ENCODE measurements at places on chromosomes 1 and 21. TPM values are rescaled to one million over a fixed set of nuclear protein-coding genes. Genes with fewer than 3 reads are reported as not detected.

LINGO4 gene
- 1.6 TPM for total RNA-seq

ITLN2 gene
- not detected for total RNA-seq

SIM2 gene
- not detected for total RNA-seq

NTMT2 gene
- not detected for total RNA-seq

GNL2 gene
- total RNA-seq, result 59.9 TPM

HPDL gene
- 0.21 TPM for total RNA-seq

- DNase-seq, result no peak
These were observed 2.4 kb upstream of the NFIA start for GRCh38 chr1:61079898-61080336.

DNA sequence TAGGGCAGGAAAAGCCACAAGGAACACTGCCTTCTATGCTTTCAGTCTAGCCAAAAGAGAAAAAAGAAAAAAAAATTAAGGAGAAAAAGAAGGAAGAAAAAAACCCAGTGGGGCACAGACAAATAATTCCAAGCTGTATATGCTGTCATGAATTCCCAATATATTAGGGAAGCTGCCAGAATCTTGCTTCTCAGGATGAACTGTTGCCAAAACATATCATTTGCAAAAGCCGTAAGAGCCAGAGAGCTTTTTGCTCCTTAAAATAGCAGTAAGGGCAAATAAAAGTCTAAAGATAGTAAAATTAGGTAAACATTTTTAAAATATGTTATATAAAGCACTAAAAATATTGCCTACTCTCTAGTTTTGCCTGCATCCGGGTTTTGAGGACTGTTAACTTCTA, 52.1 kb downstream of the PGM1 start:
- DNase-seq, result no peak

DNA sequence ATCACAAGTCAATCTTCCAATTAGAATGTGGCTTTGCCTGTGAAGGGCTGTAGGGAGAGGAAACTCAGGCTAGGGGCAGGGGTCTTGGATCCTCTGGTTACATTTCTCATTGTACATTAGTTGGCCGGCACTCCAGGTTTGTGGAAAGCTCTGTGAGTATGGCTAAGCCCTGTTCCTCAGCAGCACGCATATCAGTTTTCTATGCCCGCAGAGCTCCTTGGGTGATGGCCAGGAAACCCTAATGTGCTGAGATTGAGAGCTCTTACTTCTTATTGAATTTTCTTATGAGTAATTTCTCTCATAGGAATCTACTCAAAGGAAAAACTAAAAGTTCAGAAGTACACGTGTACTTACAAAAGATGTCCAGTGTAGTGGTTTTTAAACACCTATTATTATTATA, 30.7 kb upstream of the STMN1 start:
- DNase-seq, result no peak

DNA sequence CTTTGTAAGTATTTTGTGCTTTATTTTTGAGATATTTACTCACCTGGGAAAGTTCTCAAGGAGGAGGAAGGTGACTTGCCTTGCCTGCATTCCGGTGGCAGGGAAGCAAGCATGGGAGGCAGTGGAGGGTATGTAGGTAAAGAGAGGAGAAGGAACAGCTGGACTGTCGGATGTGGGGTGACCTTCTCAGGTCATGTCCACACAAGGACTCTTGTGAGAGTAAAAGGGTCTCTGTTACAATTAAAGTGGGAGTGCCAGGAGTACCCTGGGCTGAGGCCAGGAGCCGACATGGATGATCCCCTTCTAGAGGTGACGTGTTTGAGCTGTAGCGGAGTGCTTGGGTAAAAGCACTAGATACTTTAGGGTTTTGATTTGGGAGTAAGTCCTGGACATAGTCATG, 25.0 kb downstream of the UBE4B start:
- no peak for DNase-seq

DNA sequence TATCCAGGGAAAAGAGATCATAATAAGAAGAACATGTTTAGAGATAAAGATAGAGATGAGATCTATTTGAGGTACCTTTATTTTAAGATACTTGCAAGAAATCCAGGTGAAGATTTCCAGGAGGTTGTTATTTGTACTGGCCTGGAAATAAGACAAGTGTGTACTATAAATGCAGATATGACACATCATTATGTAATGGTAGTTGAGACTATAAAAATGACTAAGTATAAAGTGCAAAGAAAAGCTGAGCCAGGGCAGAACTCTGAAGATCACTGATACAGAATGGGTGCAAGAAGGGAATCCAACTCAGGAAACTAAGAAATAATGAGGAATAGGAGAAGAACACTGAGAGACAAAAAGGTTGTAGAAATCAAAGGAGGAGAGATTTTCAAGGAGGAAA, 378.2 kb upstream of the PBX1 start:
- DNase-seq, result no peak

GRCh38 chr1:71224741-71225377, 144.0 kb upstream of the ZRANB2 start:
- no peak for DNase-seq

GRCh38 chr1:29388170-29388569, 151.8 kb downstream of the PTPRU start:
- no peak for DNase-seq

DNA sequence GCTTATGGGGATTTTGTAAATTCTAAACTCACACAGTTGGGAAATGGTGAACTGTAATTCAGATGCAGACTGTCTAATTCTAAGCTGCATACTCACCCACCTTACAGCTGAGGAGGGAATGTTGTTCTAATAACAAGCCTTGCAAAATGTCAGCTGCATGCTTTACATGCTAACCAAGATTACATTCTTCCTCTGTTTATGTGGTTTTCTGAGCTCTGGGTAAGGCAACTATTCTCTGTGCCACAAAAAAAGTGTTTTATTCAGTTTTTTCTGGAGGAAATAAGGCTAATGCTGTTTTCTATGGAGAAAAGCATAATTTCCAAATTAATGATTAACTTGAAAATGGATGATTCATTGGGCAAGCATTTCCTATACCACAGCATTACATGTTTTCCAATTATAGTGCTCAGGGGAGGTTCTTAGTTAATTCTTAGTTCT, 64.9 kb downstream of the RGS13 start:
- no peak for DNase-seq

GRCh38 chr1:243496187-243496646, 240.4 kb downstream of the SDCCAG8 start:
- no peak for DNase-seq

DNA sequence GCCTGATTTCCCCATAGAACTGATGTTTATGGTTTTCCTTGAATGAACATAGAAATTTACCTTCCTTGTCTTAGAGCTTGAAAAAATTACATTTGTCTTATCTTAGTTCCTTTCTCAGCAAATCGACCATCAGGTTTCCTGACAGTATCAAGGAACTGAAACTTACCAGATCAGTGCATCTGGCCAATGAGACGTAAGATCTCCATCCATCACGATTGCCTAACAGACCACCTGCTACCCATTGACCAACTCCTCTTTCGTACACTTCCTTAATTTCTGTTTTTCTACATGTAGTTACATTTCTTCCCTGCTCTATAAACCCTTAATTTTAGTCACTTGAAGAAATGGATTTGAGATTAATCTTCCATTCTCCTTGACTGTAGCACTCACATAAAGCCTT, 57.4 kb upstream of the TMPRSS15 start:
- no peak for DNase-seq

Data from T-helper 17 cell (primary cell).